ENCODE measurements at places on chromosomes 5 and 9. TPM values are rescaled to one million over a fixed set of nuclear protein-coding genes. Genes with fewer than 3 reads are reported as not detected.

DNA sequence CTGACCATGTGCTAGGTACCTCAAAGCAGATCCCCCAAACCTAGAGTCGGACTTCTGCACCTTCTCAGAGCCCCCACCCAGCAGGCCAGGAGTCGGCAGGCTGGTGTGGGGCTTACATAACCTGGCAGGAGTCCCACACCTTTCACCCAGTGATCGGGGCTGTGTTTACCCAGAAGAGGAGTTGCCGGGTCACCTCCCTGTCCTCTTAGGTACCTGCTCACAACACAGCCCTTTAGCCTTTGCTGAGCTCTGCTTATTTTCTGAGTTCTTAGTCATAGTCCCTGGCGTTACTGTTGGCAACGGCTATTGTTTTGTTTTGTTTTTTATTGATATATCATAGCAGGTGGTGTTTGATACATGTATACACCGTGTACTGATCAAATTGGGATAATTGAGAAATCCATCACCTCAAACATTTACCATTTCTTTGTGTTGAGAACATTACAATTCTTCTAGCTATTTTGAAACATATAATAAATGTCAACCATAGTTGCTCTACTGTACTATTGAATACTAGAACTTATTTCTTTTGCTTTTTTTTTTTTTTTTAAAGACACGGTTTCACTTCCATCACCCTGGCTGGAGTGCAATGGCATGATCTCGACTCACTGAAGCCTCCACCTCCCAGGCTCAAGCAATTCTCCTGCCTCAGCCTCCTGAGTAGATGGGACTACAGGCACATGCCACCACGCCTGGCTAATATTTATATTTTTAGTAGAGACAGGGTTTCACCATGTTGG, 10.4 kb upstream of the EEIG1 start:
- DNase-seq: no peak

The CTXN3 gene
- total RNA-seq: not detected

DNA sequence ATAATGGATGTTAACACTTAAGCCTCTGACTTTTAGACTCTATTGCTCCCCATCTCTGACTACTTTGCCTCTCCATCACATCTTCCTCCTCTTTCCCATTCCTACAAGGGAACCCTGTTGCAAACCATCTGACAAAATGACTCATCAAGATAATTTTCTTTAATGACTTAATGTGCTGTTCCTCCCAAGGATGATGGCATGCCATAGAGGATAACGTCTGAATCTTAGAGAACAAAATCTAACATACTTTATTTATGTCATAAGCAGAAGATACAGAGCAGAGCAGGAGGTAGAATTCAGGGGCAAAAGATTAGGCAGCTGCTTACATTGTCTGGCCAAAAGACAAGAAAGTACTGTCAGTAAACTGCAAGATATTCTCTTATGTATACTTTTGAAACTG, 76.8 kb downstream of the FGF10 start:
- no peak for DNase-seq

The GKAP1 gene
- 2.6 TPM for total RNA-seq

GRCh38 chr9:126973651-126974529, 59.3 kb downstream of the RALGPS1 start:
- no peak for DNase-seq

DNA sequence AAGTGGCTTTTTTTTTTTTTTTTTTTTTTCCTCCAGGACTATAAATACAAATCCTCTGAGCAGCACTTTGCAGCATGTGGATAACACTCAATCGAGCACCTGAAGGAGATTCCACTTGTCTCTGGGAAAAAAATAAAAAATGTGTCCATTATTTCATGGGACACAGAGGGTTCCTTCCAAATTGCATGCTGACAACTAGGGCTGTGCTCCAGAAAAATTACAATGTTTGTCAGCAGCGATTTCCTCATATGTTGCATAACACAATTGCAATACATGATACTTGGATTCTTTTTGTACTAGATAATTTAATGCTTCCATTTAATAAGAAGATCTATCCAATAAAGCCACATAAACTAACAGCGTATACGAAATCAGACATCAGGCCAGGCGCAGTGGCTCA, 84.4 kb downstream of the CDH18 start:
- no peak for DNase-seq

DNA sequence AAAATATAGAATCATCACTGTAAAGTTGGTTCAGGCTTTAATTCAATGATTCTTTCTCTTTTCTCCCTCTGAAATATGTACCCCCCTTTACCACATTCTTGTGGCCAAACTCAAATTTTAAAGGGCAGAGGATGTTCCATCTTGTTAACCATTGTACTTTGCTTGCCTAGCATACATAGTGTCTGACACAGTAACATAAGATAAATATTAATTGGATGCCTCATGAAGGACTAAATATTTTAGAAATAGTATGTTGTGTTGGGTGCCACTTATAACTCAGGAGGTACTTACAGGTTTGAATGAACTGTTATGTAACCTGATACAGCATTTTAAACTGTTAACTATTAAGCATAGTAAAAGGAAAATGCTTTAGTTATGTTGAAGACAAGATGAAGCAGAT, 71.5 kb downstream of the NIPBL start:
- peak; percentile 75 for DNase-seq

The ANKRD20A1 gene
- total RNA-seq: under 0.01 TPM

The SCGB3A2 gene
- total RNA-seq: not detected

GRCh38 chr5:61673007-61673735, 341.1 kb downstream of the ZSWIM6 start:
- peak; percentile 11 for DNase-seq

All from fibroblast of lung (primary cell).